ENCODE measurements at places on chromosomes 13 and 19.

GRCh38 chr13:29847501-29847983, 2.9 kb downstream of the UBL3 start:
- H3K4me1 ChIP-seq, result peaks cover 35% of the 10 kb centered on the region
- H3K4me3 ChIP-seq, result peak overlapping the region; percentile 86
- H3K36me3 ChIP-seq, result no peaks in the 10 kb centered on the region
- DNase-seq, result no peak

- no peaks in the 10 kb centered on the region for H3K27me3 ChIP-seq
- H3K4me1 ChIP-seq, result peaks cover 47% of the 10 kb centered on the region
- H3K36me3 ChIP-seq, result peaks cover 4% of the 10 kb centered on the region
- DNase-seq, result peak; percentile 74
Measured at GRCh38 chr13:98937911-98938381, 39.9 kb downstream of the DOCK9 start.

DNA sequence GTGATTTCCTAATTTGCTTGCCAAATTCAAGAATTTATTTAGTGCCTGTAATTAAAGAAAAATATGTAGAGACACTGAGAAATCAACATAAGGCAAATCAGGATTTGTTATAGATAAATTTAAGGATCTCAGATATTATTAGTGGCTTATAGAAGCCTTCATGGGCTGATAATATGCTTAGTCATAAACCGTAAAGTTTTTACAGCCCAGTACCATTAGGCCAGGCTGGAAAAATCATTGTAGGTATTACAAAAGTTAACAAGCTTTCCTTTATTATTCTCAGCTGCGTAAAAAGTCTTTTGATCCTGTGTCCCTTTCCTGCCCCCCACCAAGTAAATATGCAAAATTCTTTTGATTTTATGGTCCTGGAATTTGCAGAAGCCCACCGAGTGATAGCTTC, 58.2 kb downstream of the SLITRK6 start:
- H3K27ac ChIP-seq, result no peak overlapping the region
- H3K27me3 ChIP-seq, result no peaks in the 10 kb centered on the region
- no peak for DNase-seq
- no peaks in the 10 kb centered on the region for H3K4me1 ChIP-seq

- H3K4me1 ChIP-seq, result peaks cover 38% of the 10 kb centered on the region
- no peaks in the 10 kb centered on the region for H3K36me3 ChIP-seq
- no peak overlapping the region for H3K27ac ChIP-seq
- no peaks in the 10 kb centered on the region for H3K27me3 ChIP-seq
Measured at GRCh38 chr13:106503730-106504453, 31.6 kb downstream of the EFNB2 start.

GRCh38 chr13:53411463-53411862, 382.9 kb downstream of the OLFM4 start:
- no peak overlapping the region for H3K4me3 ChIP-seq
- DNase-seq, result no peak
- H3K36me3 ChIP-seq, result no peaks in the 10 kb centered on the region
- H3K4me1 ChIP-seq, result no peaks in the 10 kb centered on the region
- H3K27ac ChIP-seq, result no peak overlapping the region

GRCh38 chr19:14089412-14089661, 1.2 kb downstream of the SAMD1 start:
- peak overlapping the region; percentile 76 for H3K4me3 ChIP-seq
- peaks cover 18% of the 10 kb centered on the region for H3K4me1 ChIP-seq
- DNase-seq, result no peak
- H3K36me3 ChIP-seq, result peaks cover 29% of the 10 kb centered on the region

DNA sequence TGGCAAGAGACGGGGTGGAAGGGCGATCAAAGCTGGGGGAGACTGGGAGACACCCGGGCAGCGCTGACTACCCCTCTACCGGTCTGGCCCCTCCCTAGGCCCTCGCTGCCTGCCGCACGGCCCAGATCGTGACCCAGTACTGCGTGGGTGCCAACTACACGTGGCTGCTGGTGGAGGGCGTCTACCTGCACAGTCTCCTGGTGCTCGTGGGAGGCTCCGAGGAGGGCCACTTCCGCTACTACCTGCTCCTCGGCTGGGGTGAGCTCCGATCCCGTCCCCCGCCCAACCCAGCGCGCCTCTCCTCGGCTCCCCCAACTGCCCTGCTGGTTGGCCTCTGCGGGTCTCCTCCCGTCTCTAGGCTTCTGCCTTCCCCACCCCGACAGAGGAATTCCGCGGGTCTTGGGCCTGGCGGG, 8.8 kb downstream of the GIPR start:
- peaks cover 20% of the 10 kb centered on the region for H3K4me1 ChIP-seq
- DNase-seq, result no peak
- H3K27me3 ChIP-seq, result peaks cover 85% of the 10 kb centered on the region
- no peak overlapping the region for H3K27ac ChIP-seq

GRCh38 chr19:53912653-53913052, 3.6 kb downstream of the CACNG7 start:
- H3K36me3 ChIP-seq, result no peaks in the 10 kb centered on the region
- no peak overlapping the region for H3K27ac ChIP-seq
- peaks cover 47% of the 10 kb centered on the region for H3K27me3 ChIP-seq
- no peak overlapping the region for H3K4me3 ChIP-seq
- no peak for DNase-seq

GRCh38 chr19:15623711-15624318, 8.8 kb downstream of the CYP4F8 start:
- H3K27me3 ChIP-seq, result peaks cover 68% of the 10 kb centered on the region
- H3K27ac ChIP-seq, result no peak overlapping the region
- H3K4me3 ChIP-seq, result no peak overlapping the region
- no peak for DNase-seq

GRCh38 chr13:97515643-97516042, 81.7 kb downstream of the RAP2A start:
- no peaks in the 10 kb centered on the region for H3K36me3 ChIP-seq
- H3K4me1 ChIP-seq, result no peaks in the 10 kb centered on the region
- no peak overlapping the region for H3K27ac ChIP-seq
- DNase-seq, result no peak
- no peak overlapping the region for H3K4me3 ChIP-seq
- H3K27me3 ChIP-seq, result no peaks in the 10 kb centered on the region

GRCh38 chr19:38977445-38978325, 2.1 kb upstream of the FBXO17 start:
- H3K27ac ChIP-seq, result no peak overlapping the region
- no peaks in the 10 kb centered on the region for H3K36me3 ChIP-seq
- H3K4me1 ChIP-seq, result peaks cover 34% of the 10 kb centered on the region
- no peak overlapping the region for H3K4me3 ChIP-seq

- no peak for DNase-seq
- H3K4me3 ChIP-seq, result no peak overlapping the region
- H3K27me3 ChIP-seq, result no peaks in the 10 kb centered on the region
- no peaks in the 10 kb centered on the region for H3K36me3 ChIP-seq
Measured at GRCh38 chr13:50446611-50447010, 396.9 kb downstream of the DLEU7 start.

- DNase-seq, result no peak
- H3K36me3 ChIP-seq, result peaks cover under 1% of the 10 kb centered on the region
- peaks cover 17% of the 10 kb centered on the region for H3K4me1 ChIP-seq
- no peaks in the 10 kb centered on the region for H3K27me3 ChIP-seq
- H3K27ac ChIP-seq, result no peak overlapping the region
- H3K4me3 ChIP-seq, result no peak overlapping the region
Measured at GRCh38 chr19:50500060-50500752, 10.8 kb downstream of the JOSD2 start.

DNA sequence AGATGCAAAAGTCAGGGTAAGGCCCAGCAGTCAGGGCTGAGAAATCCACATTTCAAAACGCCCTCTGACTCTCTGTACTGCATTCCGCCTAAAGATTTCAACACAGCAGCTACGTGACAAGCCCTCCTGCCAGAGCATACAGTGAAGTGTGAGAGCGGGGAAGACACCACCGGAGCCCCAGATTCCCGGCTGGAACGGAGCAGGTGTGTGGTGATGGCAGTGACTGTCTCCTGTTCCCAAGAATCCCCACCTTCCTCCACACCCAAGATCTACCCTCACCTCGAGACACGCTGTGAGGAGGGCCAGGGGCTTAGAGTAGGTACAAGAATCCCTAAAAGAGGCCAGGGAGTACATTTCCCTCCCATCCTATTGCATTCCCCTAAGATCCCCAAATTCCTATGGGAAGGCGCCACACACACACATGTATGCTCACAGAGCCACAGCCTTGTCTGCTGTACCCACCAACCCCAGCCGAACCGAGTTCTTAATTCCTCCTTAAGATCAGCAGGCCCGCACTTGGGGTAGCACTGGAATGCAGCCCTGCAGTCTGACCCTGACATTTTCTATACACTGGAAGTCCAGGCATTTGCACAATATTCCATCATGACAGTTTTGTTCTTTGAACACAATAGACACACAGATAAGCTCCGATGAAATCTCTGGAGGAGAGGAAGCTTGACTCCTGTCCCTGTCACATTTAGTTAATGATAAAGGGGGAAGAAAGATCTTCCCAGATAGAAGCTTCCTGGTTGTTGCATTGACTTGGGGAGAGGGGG, 102.9 kb downstream of the FOXO1 start:
- no peak for DNase-seq
- peaks cover 74% of the 10 kb centered on the region for H3K4me1 ChIP-seq
- H3K27ac ChIP-seq, result peak overlapping the region; percentile 50
- H3K27me3 ChIP-seq, result no peaks in the 10 kb centered on the region
- H3K36me3 ChIP-seq, result peaks cover 16% of the 10 kb centered on the region

DNA sequence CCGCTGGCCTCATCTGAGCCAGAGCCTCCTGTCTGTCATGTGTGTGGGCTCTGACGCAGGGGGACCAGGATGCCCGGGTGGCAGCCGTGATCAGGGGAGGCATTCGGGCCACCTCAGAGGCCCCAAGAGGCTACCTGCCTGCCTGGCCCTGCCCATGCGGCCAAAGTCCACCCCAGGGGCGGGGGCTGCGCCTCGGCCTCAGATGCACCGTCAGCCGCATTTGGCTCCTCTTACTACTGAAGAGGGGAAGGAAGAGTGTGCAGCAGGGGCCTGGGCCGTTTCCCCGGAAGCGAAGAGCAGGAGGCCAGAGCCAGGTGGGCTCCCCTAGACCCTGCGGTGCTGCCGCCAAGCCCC, 34.0 kb downstream of the C13orf46 start:
- H3K27ac ChIP-seq, result no peak overlapping the region
- no peak for DNase-seq
- peaks cover 4% of the 10 kb centered on the region for H3K27me3 ChIP-seq
- H3K36me3 ChIP-seq, result no peaks in the 10 kb centered on the region
- H3K4me1 ChIP-seq, result peaks cover 4% of the 10 kb centered on the region

DNA sequence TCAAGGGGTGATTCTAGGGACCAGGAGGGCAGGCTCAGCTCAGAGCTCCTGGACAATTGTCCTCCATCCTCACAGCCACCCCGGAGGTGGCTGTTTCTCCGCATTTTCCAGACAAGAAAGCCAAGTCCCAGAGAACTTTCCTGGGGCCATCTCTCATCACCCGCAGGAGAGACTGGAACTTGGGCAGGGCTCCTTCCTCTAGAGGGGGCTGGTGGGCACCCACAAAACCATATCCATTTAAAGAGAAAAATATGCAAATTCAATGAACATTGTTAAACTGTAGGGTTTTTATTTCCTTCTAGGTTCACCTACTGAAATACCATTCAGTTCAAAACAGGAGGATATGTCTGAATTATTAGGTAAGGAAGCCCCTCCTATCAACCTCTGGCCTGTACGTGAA, 16.6 kb downstream of the SPACA7 start:
- no peak overlapping the region for H3K4me3 ChIP-seq
- H3K27ac ChIP-seq, result no peak overlapping the region
- H3K4me1 ChIP-seq, result no peaks in the 10 kb centered on the region
